Suppressor macrophage treated with lipopolysaccharide for 1 hour (primary cell): ENCODE measurements at places on chromosomes 12 and 14.
A peak's percentile ranks its signal among the peaks of the same experiment; 100 is the strongest.

GRCh38 chr12:70686299-70686698 lies 49.1 kb upstream of the PTPRB start:
- DNase-seq = no peak

DNA sequence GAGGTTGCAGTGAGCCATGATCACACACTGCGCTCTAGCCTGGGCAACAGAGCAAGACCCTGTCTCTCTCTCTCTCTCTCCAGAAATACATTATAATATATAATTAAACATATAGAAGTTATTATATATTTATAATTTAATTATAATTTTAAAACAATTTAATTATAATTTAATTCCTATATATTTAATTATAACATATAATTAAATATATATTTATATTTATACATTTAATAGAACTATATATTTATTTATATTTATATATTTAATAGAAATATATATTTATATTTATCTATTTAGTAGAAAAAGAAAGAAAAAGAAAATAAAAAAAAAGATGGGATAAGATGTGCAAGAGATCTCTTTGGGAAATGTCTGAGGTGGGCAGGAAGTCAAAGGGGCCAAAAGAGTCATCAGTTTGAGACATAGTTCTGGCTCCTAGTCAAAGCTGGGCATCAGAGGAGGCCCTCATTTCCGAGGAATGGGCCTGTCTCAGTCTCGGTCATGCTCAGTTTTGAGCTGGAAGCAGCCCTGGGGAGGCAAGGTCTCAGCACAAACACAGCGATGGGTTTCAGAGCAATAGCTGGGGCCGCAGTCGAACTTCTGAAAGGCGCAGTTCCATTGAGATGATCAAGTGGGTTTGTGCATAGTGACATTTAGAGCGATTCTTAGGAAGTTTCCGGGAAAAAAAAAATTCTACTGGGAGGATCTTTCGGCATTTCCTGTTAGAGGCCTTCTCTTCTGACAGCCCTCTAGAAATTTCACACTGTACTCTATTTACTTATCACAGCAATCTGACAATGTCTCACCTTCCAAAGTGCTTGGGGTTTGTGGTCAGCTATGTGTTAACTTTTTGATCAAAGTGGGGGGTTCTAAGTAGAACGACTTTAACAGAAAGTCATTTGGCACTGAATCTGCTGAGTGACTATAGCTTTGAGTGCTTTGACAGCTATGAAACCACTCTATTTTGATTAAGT lies 58.7 kb upstream of the GZMB start:
- no peak for DNase-seq

DNA sequence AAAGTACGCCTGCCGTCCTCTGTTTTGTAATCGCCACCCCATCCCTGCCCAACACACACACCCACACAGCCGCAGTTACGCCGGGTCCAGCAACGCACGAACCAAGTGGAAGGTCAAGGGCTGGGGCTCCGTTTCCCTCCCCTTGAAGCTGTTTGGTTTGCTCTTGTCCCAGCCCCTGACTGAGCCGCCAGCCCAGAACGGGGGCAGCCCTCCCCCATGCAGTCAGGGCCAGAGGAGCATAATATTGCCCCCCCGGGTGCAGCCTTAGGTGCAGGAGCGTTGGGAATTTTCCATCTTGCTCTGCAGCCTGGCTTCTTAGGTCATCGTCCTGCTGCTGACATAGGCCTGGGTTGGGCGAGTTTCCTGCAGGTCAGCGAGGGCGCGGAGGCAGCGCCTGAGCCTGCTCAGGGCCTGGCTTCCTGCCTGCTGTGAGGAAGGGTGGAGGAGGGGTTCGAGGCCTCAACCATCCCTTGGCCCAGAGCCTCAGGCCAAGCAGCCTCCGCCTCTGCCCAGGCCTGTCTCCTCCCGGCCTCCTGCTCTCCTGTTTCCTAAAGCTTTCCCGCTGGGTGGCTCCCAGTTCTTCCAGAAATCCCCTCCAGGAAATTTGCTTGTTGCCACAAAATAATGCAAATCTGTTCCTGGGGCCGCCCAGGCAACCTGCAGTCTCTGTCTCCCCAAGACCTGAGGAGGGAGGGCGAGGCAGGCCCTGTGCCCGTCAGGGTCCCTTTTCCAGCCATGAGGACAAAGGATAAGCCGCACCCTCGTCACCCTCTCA lies 44.5 kb downstream of the PSMA6 start:
- DNase-seq = peak; percentile 97

DNA sequence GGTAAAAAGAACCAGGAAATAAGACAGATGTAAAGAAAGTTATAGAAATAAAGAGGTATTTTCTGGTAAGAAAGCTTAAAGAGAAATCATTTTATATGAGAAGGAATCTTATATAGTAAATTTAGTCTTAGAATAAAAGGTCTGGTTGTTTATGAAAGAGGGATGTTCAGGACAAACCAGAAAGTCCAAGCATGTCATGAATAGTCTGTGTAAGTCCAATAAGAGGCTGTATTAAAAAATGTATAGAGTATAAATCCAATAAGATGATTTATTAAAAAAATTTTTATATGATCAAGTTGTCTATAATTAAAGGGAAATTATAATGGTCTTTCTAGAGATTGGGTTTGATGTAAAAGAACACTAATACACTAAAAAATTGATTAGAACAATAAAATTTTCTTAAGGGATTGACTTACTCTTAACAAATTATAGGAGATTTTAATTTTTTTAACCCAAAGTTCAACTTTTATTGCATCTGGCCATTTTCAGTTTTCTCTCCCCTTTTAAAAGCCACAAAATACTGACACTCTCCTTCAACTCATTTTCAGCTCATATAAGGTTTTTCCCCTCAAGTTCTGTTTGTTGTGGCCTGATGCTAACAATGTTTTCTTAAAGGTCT lies 35.1 kb downstream of the ST8SIA1 start:
- DNase-seq = no peak
